Effector memory CD4-positive, alpha-beta T cell (primary cell): ENCODE measurements at places on chromosomes 7 and 10.

DNA sequence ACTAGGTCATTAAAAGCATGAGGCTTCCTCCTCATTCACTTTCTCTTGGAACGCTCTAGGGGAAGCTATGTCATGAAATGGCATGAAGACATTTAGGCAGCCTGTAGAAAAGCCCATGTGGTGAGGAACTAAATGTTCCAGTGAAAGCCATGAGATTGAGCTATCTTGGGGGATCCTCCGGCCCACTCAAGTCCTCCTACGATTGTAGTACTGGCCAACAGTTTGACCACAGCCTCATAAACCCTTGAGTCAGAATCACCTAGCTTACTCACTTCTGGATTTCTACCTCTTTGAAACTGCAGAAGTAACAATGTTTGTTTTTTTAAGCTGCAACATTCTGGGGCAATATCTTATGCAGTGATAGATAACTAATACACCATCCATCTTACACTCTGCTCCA lies 605.1 kb downstream of the SORCS1 start:
- no peak for DNase-seq

GRCh38 chr7:50591098-50591479 lies 25.9 kb upstream of the DDC start:
- no peak for DNase-seq

DNA sequence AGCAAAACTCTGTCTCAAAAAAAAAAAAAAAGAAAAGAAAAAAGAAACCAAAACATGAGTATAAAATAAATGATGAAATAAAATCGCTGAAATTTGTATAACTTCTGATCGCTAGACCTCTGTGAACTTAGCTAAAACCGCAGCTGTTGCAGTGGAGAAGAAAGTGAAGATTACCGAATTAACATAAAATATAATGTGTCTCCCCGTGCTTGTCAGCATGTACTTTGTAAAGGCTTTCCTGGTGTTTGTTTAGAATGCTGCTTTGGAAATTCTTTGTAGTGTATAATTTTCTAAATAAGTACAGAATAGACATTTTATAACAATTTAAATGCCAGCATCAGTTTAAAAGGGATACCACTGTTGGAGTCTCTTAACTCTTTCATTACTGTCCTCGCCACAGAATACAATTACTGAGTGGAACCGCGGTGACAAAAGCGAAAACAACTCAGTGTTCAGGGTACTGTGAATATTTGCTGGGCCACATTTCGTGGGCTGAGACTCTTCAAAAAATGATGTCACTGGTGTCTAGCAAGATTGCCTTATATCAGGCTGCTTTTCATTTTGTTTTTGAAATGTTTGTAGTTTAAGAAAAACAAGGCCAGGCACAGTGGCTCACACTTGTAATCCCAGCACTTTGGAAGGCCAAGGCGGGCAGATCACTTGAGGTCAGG lies 167.7 kb downstream of the NSUN6 start:
- DNase-seq: no peak

- DNase-seq: no peak
These were observed 252.5 kb downstream of the PAXIP1 start for GRCh38 chr7:154750353-154750801.

GRCh38 chr7:129612112-129613015 lies 844 bp downstream of the NRF1 start:
- DNase-seq: peak; percentile 11

- DNase-seq: no peak
These were observed 12.2 kb downstream of the TAS2R16 start for GRCh38 chr7:122983261-122983660.

DNA sequence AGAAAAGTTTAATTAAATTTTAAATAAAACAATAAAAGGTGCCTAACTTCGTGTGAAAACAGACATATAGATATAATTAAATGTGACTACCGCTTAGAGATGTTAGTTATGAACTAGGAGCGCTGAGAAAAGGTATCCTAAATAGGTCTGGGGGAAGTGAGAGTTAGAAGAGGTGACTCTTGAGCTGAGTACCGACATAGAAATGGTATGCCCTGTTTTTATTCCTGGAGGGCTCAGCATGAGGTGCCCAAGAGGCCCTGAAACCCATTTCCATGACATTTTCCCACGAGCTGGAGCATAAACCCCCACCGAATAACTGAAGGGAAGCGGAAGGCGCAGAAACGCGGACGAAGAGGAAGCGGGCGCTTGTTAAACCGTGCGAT lies 433 bp upstream of the STARD3NL start:
- DNase-seq: no peak

GRCh38 chr10:95229724-95230627 lies 35.9 kb downstream of the ACSM6 start:
- no peak for DNase-seq

DNA sequence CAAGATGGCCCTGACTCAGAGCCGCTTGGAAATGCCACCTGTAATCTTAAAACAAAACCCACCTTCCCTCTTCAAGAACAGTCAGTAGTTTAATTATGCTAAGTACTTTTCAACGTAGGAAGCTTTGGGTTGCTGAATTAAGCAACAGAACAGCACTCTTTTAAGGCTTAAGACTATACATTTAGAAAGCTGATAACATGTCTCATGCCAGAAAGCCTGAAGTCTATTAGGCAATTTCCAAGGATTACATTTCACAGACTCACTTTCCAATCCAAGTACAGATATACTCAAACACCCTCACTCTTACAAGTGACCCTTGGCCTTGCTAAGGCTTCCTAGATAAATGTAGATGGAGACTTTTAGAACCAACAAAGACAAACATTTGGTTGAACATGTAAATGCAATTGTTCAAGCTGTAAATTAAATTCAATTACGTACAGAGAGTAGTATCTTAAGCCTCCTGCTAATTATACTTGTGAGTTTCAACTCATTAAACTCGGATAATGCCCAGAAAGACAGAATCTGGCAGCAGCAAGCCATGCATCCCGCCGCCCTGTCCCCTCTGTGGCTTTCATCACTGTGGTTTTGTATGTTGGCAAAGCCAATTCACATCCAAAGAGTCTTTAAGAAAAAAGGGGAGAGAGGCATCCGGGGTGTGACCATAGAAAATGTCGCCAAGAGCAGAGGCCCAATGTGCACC lies 283.1 kb upstream of the NRP1 start:
- no peak for DNase-seq

GRCh38 chr10:35462491-35462934 lies 126.2 kb downstream of the CCNY start:
- no peak for DNase-seq

DNA sequence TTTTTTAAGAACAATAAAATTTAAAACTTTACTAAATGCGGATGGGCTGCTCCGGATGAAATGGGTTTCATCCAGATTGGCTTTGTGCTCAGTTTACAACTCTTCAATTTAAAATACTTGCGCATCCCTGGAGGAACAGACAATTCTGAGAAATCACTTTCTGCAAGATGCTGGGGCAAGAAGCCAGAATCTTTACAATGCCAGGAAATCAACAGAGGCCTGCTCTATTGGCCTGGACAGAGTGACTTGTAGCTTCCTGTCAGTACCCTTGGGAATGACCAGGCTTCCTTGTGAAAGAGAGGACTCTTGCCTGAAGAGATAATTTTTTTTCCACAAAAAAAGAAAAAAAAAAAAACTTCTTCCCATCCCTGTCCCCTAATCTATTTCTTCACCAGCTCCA lies 3.9 kb upstream of the FAM13C start:
- DNase-seq: no peak

DNA sequence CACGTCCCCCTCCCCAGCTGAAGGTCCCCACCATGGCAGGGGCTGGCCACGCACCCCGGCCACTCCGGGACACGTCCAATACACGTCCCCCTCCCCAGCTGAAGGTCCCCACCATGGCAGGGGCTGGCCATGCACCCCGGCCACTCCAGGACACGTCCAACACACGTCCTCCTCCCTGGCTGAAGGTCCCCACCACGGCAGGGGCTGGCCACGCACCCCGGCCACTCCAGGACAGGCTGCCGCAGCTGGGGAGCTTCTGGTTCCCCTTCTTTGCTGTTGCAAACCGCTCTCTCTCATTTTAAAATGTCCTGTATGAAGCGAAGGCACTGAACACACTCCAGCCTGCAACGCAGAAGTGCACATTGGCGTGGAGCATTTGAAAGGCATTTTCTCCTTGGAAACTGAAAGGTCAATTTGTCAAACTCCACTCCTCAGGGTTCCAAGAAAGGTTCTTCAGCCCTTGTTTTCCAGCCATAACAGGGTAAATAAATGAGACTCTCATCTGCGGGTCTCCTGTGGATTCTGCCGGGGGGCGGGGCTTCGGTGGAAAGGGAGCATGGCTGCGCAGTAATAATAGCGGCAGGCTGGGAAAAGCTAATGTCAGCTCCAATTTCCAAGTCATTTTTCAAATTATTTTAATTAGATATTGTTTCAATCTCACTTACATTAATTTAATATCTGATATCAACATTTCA lies 580.3 kb downstream of the DNAJB6 start:
- no peak for DNase-seq

DNA sequence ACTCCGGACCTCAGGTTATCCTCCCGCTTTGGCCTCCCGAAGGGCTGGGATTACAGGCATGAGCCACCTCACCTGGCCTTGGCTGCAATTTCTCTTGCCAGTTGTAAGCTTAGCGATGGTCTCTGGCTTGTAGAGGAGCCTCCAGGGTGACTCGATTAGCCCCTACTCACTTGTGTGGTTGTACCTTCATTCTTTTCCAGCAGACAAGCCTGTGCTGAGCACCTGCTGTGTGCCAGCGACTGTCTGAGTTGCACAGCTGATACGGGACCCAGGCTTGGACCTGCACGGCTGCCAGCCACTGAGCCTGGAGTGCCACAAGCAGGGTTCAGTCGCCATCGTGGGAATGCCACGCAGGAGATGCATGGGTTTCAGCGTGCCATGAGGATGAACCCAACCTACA lies 42.0 kb upstream of the DNAJB6 start:
- no peak for DNase-seq

GRCh38 chr10:77685432-77685831 lies 47.8 kb upstream of the KCNMA1 start:
- no peak for DNase-seq

DNA sequence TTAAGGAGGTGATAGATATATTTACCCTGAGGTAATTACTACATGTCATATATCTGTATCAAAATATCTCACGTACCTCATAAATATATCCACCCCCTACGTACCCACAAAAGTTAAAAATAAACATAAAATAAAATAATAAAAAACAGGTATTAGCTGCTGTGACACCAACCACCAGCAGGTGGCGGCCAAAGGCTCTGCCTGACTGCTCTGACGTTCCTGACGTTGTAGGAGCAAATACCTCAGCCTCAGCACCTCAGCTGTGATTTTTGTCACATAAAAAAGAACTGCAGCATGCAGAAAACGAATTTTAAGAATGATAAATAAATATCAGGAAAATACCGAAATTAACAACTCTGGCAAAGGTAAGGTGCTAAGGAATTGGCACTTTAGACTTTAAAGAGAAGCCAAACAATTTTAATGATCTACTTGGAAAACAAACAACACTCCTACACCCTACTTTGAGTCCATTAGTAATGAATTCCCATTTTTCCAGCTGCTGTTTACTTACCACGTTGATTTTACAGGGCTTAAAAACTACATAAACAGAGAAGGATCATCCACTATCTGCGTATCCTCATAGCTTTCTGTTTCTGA lies 125.4 kb upstream of the TARP start:
- DNase-seq: peak; percentile 9

- no peak for DNase-seq
These were observed 8.4 kb downstream of the FAM237B start for GRCh38 chr7:90312745-90313144.

DNA sequence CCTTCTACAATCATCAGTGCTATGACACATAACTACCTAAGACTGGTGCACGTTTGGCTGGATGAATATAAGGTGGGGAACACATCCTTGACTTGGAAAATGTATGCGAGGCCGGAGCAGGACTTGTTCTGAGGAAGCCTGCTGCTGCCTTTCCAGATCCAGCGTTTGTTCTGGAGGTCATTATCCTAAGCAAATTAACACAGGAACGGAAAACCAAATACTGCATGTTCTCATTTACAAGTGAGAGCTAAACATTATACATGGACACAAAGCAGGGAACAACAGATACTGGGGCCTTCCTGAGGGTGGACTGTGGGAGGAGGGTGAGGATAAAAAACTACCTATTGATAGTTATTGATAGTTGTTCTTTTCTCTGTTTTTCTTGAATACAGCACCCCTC lies 10.8 kb upstream of the GALNT11 start:
- no peak for DNase-seq

DNA sequence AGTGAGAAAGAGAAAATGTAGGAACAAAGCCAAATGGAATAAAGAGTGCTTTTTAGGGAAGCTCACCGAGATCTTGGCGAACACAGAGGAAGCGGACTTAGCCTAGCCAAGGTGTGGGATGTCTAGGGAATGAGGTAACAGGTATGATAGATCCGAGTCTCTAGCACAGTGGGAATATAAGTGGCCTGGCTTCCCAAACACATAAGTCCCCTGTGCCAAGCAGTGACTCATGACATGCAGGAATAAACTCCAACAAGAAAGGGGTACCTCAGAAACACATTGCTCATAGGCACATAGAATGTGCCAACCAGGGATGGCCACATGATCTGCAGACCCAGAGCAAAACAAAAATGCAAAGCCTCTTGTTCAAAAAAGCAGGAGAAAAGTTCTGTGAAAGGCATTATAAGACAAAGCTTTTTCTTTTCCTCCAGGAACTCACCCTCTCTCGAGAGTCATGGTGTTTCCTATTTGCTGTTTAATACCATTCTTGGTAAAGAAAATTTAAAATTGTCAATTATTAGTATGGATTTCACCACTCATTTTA lies 542.5 kb downstream of the GATA3 start:
- no peak for DNase-seq

GRCh38 chr10:17643339-17643754 lies 604 bp upstream of the STAM start:
- DNase-seq: no peak

GRCh38 chr7:46024263-46024916 lies 103.3 kb upstream of the IGFBP3 start:
- no peak for DNase-seq

DNA sequence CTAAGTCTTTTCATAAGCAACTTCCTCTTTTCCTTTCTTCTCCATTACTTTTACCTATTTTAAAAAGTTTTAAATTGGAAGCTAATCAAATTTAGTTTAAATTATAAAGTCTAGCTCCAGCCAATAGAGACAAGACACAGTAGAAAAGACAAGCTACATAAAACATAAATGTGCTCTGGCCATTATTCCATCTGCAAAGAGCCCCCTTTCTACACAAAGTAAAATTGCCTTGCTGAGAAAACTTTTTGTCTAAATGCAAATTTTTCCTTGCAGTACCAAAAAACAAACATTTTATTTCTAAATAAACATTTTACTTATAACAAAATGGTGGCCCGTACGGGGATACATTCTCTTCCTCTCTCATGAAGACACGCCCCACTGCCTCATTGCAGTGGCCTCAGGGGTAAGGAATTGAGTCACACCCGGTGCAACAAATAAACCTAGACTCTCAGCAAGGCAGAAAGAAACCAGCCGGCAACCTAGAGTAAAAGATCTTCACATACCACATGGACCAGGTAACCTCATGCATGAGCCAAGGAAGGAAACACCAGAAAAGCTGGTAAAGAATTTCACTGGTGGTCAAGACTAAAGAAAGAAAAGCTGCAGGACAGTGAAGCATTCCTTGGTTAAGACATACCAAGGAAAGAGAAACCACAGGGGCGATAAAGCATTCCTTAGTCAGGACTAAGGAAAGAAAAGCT lies 71.6 kb upstream of the ZNF746 start:
- no peak for DNase-seq
